ENCODE measurements at places on chromosomes 7 and 10.

- DNase-seq: no peak
Observed at GRCh38 chr7:156400046-156400445, 240.5 kb upstream of the RNF32 start.

DNA sequence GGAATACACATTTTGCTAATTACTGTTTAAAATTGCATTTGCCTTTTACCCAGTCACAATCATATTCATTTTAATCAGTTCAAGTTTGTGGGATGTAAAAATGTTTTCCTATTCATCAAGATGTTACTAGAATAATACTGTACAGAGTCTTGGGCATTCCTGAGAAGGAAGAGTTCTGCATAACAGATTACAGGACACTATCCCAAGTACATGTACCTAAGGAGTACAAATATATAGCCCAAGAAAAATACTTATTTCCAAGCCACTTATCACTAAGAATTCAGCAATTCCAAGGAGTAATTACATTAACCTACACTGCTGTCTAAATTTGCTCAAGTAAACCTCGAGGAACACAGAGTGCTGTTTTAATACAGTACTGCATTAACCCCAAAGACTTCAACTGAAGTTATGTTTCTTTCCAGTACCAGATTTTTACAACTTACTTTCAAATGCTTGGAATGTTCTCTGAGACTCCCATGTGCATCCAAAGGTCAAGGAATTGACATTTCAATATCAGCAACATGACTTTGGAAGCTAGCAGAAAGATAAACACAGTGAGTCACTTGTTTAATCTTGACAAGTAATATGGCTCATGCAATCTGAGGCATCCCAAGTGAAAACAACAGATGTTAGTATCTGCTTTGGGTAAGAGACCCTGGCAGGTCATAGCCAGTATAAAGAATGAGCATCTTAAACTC, 125.4 kb upstream of the BET1 start:
- DNase-seq: no peak

DNA sequence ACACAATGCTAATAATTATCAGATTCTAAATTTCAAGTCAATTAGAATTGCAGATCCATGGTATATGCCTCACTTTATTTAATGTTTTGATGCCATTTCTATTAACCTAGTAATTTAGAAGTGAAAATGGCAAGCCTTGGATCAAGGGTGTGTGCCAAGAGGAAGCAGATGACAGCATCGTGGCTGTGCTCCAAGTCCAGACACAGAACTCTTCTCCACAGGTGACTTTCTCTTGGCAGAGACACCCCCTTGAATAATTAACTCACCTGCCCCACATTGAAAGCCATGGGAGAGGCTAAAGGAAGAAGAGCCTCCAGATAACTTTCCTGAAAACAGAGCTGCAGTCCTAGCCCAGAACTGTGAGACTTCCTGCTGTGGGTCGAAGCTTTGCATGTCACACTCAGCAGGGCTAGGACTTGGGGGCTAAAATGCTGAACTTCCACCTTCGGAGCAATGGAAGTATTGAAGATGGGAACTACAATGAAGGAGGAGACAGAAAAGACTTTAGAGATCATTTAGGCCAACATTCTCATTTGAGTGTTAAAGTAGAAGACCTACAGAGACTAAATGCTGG, 996 bp upstream of the C10orf90 start:
- no peak for DNase-seq

DNA sequence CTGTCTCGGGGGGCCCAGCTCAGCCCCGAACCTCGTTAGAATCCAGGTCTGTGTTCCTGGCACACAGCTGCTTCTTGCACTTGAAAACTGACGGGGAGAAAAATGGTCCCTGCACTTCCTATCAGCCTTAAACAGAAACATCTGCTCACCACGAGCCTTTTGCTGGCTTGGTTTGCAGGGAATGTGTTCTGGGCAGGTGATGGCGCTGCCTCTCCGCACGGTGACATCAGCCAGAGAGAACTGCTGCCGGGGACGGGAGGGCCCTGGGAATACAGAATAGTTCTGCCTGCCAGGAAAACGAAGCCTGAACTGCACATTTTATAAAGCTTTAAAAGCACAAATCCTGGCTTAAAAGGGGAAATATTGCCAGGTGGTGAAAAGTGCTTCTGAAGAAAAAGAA, 622.5 kb downstream of the TYW1 start:
- DNase-seq: peak; percentile 37

DNA sequence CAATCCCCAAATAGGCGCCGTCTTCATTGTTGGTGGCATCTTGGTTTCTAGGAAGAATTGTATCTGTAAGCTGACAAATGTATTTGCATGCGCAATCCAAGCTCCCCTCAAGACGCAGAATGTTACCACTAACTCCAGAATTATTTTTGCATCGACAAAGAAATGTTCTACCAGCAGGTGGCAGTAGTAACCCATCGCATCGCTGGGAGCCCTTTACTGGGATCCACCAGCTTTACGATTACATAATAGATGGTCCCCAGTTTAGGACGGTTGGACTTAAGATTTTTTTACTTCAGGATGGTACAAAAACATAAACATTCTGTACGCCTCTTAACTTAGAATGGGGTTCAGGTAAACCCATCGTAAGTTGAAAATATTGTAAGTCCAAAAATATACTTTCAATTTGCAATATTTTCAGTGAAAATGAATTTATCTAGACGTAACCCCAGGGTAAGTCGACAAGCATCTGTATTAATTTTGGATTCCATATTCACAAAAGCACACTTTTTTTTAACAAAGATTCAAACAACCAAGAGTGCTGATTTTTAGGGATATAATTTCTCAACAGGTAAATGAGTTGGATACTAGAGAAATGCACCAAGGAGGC, 114.0 kb upstream of the COBL start:
- DNase-seq: peak; percentile 59

DNA sequence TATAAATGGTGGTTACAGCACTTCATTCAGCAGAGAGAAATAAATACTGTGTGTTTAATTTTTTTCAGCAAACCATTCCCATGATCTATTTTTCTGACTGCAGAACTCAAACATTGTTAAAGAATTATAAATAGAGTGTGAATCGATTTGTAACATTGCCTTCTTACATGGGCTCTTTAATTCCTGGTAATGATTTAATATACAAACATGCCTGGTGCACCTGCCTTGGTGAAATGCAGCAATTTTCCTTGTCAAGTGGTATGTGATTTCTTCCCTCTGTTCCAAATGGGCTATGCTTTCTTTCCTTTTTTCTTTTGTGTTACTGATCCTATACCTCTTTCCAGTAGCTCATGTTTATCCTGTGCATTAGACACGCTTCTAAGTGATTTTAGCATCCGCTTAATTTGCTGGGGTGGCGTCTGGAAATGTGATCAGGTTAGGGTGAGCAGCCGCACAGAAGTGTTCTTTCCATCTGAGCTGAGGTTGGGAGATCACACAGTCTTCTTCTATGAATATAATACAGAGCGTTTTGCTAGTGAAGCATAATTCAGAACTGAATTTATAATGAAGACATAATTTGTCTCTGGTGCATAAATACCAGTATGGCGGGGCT, 94.3 kb upstream of the ITGB1 start:
- no peak for DNase-seq

- no peak for DNase-seq
Observed at GRCh38 chr10:133343558-133343957, 3.6 kb upstream of the PRAP1 start.

GRCh38 chr10:12511651-12512050, 162.3 kb downstream of the CAMK1D start:
- DNase-seq: no peak

GRCh38 chr10:5547931-5548660, 23.3 kb downstream of the CALML3 start:
- DNase-seq: no peak

DNA sequence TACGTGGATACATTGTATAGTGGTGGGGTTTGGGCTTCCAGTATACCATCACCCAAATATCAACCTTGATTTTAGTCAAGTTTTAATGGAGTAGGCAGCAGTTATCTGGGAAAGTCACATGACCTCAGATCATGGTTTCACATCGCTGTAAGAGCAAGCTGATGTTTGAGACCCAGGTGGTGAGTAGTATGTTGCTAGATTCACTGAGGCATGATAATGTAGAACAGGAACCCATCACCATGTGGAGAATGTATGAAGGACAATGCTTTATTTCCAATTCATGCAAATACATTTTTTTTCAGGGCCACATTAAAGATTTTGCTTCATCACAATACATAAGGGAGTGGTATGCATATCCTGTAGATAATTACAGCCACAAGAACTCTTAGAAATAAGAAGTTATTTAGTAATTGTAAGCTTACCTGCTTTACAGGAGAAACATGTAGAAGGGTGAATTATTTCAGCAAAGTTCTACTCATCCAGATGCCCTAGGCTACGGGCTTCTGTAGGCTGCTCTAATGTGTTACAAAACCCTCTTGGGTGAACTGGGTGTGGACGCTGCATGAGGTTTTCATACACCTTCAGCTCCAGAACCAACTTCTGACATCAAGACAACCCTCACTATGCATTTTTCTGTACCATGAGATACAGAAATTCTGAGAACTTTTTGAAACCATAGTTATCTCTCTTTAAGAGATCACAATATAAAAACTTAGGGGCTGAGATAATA, 27.6 kb upstream of the LAMB4 start:
- DNase-seq: no peak

DNA sequence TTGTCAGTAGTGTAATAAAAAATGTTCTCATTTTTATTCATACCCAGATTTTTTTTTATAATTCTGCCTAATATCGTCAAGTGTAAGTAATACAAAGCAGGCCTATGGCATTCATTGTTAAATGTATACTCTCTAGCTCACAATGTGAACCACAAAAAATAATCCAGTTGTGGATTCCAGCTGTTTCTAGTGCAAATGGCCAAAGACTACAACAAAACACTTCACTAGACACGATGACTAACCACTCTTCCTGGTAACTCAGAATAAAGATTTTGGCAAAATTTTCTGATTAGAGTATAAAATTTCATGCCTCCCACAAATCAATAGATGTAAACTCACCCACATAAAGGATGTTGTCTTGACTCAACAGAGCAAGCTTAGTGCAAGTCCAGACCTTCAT, 396.6 kb downstream of the DGKB start:
- DNase-seq: no peak

GRCh38 chr7:6654842-6655610, 17.9 kb downstream of the ZNF316 start:
- DNase-seq: no peak

DNA sequence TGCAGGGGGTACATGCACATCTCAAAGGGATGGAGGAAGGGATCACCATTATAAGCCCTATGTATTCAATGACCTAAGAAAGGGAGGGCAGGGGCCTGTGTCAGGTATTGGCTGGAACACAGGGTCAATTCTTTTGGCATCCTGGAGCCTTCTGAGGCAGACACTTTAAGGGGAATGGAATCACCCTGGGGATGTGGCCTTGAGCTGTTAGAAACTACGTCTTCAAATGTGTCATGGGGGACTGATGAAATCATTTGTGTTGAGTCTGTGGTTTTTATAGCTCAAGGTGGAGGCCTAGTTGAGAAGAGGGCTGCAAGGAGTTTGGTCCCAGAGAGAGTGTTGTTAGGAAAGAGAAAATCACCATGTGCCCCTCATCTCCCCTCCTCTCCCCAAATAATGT, 206.1 kb upstream of the CELF2 start:
- no peak for DNase-seq

DNA sequence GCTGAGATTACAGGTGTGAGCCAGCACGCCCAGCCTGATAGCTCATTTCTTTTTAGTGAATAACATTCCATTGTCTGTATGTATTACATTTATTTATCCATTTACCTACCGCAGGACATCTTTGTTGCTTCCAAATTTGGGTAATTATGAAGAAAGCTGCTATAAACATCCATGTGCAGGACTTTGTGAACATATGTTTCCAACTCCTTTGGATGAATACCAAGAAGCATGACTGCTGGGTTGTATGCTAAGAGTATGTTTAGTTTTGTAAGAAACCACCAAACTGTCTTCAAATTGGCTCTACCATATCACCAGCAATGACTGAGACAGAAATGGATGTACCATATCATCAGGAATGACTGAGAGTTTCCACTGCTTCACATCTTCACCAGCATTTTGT, 200.2 kb upstream of the TMEM196 start:
- no peak for DNase-seq

GRCh38 chr7:123995617-123996326, 37.1 kb downstream of the TMEM229A start:
- no peak for DNase-seq

DNA sequence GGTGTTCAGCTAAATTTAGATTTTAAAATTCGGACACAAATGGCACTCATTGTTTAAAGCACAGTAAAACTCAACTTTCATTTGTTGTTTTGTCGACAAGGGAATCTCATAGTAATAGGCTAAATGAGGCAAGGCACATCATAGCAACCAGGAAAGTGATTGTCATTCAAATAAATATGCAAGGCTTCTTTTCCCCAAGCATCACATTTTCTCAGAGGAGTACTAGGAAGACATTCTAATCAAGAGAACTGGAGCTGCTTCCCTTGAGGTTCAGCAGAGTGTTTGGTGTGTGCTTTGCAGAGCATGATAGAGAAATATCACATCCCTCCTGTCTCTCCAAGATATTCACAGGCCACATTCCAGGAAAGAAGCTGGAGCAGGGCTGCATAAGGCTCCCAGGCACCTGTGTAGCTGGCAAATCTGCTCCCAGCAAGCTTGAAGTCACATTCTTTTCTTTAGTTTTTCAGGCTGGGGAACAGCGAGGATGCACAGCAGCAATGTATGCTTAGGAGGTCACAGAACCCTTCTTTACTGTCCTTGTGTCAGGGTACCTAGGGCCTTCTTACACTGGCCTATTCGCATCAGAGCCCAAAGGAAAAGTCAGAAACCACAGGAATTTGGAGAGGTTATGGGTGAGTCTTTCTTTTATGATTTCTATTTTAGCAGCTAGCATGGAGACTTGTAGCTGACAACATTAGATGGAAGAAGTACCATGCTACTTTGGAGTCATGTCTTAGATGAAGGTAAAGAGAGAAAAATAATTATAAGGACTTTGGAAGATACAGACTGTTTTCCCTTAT, 95.9 kb upstream of the HDAC9 start:
- no peak for DNase-seq

- DNase-seq: no peak
Observed at GRCh38 chr7:157529768-157530560, 193.2 kb downstream of the DNAJB6 start.

DNA sequence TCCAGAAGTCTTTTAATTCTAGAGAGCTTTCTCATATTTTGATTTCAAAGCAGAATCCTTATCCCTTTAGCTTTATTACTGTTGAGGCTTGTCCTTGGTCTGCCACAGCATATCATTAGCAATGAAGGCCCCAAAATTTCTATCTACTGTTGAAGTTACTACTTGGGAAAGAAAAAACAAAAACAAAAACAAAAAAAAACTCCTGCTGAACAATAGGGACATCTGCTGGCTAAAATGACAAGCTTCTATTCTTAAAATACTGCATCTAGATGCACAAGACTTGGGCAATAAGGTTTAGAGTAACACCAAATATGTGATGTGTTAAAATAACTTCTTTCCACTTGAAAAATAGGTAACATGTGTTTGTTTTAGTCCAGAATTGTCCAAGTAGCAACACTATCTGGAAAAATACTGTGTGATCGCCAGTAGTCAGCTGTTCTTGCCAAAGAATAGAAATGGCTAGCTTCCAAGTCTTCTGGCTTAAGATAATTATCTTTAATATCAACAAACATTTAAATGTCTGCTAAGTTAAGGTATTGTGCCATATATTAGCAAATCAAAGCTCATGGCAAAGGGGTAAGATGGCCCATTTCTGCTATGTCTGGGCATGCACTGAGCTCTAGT, 3.8 kb upstream of the DMTF1 start:
- peak; percentile 21 for DNase-seq

All from SK-N-DZ (cell line).